AG04450 (cell line): ENCODE measurements at places on chromosomes 6 and 20.

- no peak for DNase-seq
Measured at GRCh38 chr6:8579372-8579771, 144.0 kb upstream of the SLC35B3 start.

DNA sequence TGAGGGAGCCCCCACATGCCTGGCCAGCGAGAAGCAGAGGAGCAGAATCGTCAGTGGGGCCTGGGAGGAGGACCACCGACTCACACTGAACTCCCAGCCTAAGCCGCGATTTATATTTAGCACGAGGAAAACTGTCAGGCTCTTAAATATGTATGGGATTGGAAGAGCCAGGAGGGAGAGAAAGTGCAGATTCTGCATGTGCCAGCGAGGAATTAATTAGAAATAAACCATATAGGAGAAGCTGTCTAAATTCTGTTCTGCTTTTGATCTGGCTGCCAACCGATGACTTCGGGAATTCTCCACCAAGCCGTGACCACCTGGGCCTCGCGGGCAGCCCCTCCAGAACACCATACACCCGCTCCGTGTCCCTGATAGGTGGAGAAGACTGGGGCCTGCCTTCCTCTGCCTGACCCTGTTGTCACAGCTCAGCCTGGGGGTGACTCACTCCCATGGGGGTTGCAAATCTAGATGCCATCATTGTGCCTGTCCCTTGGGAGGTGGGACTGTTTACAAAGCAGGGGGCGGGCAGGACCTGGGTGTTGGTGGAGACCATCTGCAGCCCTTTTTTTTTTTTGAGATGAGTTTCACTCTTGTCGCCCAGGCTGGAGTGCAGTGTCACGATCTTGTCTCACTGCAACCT, 91.1 kb upstream of the PMEPA1 start:
- no peak for DNase-seq

DNA sequence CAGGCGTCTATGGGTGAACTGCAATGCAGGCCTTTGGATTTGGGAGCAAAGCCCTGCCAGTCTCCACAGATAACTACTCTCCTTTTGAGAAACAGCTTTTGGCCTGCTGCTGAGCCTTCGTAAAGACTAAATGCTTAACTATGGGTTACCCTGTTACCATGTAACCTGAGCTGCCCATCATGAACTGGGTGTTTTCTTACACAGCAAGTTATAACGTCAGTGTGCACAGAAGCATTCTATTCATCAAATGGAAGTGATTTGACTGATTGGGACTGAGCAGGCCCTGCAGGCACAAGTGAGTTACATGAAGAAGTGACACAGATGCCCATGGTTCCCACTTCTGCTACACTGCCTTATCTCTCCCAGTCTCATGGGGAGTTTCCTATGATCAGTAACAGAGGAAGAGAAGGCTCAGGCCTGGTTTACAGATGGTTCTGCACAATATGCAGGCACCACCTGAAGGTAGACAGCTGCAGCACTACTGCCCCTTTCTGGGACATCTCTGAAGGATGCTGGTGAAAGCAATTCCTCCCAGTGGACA, 319.1 kb downstream of the CD83 start:
- no peak for DNase-seq

DNA sequence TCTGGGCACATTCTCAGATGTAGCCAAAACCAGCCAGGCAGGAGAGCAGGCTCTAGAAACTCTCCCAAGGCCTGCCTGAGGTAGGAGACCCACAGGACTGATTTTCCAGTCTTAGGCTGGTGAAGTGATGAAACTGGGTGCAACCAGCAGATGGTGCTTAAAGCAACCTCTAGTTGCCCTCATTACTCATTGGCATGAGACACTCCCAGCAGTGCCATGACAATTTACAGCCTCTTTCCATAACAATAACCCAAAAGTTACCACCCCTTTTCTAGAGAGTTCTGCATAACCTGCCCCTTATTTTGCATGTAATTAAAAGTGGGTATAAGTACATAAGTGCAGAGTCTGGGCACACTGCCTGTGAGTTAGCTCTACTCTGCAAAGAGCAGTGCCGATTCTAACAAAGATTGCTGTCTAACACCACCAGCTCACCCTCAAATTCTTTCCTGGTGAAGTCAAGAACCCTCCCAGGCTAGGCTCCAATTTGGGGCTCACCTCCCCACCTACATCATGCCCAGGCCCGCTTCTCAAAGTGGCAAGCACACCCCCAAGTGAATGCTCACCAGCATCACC, 14.4 kb upstream of the GPR6 start:
- no peak for DNase-seq

GRCh38 chr6:119324718-119325117, 24.8 kb downstream of the MAN1A1 start:
- no peak for DNase-seq

DNA sequence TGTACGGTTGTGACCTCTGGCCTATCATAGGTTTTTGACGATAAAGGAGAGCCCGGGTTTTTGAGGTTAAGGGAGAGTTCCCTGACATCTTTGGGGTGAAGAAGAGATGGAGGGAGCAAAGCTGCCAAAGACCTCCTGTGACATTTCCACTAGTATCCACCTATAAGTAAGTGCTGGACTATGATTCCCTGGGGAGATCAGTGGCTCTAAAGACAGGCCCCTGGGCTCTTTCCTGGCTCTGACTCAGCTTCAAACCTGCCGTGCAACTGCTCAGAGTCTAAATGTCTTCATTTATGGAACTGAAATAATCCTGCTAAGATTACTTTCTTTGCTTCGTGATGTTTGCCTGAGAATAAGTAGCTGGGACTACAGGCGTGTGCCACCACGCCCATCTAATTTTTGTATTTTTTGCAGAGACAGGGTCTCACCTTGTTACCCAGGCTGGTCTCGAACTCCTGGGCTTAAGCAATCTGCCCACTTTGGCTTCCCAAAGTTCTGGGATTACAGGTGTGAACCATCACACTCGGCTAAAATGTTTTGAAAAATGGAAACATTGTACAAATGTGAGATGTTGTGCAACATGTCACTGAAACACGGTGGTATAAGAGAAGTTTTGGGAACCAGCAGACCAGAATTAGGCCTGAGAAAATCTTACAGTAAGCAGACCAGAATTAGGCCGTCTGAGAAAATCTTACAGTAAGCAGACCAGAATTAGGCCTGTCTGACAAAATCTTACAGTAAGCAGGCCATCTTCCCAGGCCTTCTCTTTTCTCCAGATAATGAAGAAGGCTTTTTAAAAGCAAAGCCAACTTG, 1.1 kb upstream of the PAQR8 start:
- no peak for DNase-seq

DNA sequence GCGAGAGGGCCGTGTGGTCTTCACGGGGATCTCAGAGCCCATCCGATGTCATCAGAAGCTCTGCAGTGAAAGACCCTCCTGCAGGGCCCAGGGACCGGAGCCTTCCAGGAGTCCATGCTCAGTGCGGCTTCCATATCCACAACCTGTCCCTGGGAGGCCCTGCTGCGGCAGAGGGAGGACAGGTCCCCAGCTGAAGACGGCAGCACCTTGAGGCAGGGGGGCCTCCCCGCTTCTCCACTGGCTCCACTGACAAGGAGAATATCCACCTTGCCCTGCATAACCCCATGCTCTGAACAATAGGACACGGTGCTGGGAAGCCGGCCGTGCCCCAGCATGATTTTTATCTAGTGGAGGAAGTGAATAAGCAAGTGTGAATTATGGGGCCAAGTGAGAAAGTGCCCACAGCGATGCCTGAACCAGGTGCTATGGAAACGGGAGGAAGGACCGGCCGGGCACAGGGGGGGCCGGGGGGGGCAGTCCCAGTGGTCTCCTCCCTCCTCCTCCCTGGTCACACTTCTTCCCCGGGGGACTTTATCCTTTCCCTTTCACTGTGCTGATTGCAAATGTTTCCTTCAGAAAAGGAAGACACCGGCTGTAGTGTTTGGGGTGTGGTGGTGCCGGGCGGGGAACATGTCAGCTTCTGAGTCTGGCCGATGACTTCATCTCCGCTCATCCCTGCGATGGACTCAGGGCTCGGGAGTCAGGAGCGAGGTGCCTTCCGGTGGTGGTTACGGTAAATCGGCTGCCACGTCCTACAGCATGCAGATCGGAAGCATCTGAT, 225.1 kb downstream of the ERMARD start:
- no peak for DNase-seq
